CD8-positive, alpha-beta memory T cell (primary cell): ENCODE measurements at places on chromosomes 3 and 15. TPM values are rescaled to one million over a fixed set of nuclear protein-coding genes. Genes with fewer than 3 reads are reported as not detected.

DNA sequence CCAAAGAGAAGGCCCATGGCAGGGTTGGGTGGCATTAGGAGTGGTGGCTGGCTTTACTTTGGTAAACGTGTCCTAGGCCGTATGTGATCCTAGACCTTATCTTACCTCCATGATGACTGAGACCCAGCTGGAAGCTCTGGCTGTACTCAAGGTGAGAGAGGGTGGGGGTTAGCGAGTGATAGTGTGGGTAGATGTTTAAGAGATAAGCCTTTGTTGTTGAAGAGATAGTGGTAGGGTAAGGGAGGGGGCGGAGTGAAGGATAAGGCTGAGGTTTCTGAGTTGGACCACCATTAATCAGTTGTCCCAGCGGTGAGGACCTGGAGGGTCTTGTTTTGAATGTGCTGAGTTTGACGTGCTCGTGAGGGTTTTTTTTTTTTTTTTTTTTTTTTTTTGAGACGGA is 61.5 kb upstream of the ULK4 start:
- DNase-seq = no peak

Gene FETUB
- not detected for total RNA-seq

Gene ATP13A4
- 2.6 TPM for total RNA-seq

Gene KNG1
- total RNA-seq = not detected

Gene REC114
- total RNA-seq = not detected

Gene GPR27
- 2.6 TPM for total RNA-seq

Gene AP3B2
- 0.61 TPM for total RNA-seq

DNA sequence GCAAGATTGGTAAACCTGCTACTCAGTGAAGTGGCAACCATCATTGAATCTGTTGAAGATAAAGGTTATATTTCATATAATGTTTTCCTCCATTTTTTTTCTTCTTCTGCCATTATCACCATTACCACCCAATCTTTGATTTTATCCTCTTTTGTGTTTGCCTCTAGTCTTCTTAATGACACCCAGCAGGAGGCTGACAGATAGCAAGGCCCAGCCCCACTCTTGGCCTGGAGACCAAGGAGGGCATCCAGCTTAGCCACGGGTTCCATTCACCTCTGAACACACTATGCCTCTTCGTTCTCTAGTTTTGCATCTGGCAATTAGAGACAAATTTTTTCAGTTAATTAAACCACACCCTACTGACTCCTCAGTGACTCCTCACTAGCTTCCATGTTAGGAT is 129.7 kb downstream of the TPRG1 start:
- no peak for DNase-seq

- DNase-seq = no peak
These were observed 55.8 kb upstream of the SETMAR start for GRCh38 chr3:4247391-4247790.

Gene GP5
- 0.42 TPM for total RNA-seq

GRCh38 chr3:11632564-11632963 is 11.2 kb downstream of the VGLL4 start:
- no peak for DNase-seq

DNA sequence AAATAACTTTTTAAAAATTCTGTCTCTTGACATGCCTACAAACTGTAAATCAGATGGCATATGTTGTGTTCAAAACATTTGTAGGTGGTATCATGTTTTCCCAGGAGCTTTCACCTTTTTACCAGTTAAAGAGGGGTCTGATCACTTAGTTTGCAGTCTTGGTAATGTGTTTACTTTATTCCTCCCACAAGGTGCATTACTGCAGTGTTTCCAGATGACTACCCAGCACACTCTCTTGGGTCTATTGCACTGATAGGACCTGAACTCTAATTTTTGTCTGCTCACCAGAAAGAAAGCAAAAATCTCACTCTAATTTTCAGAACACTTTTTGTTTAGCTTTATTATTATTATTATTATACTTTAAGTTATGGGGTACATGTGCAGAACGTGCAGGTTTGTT is 734.1 kb downstream of the GBE1 start:
- no peak for DNase-seq
